ENCODE measurements at places on chromosomes 6 and 20.

DNA sequence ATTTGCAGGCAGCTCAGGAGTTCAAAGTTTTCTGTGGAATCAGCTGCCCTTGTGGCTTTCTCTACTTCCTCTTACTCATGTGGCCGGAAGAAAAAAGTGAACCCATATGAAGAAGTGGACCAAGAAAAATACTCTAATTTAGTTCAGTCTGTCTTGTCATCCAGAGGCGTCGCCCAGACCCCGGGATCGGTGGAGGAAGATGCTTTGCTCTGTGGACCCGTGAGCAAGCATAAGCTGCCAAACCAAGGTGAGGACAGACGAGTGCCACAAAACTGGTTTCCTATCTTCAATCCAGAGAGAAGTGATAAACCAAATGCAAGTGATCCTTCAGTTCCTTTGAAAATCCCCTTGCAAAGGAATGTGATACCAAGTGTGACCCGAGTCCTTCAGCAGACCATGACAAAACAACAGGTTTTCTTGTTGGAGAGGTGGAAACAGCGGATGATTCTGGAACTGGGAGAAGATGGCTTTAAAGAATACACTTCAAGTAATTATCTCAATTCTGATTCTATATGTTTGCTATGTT, 1.1 kb downstream of the MGME1 start:
- no peak for DNase-seq

DNA sequence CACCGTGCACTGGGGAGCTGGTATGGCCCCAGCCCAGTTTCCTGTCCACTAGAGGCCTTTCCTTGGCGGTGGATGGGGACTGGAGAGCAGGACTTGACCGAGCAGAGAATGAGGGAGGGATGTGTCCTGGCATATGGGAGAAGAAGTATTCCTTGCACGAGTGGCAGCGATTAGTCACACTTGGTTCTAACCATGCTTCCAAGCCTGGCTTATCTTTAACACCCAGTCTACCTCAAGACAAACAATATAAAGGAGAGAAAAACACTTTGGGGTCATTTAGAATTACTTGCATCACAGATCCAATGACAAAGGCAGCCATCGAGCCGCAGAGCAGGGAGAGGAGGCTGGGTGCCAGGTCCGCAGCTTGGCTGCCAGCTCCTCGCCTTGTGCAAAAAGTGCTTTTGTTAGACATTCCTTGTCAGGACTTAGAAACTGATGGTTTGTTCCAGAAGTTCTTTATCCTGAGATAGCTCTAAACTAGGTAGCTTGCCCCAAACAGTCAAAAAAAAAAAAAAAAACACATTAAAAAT, 214.9 kb upstream of the GMDS start:
- DNase-seq, result no peak

- no peak for DNase-seq
Measured at GRCh38 chr20:5402903-5403531, 86.3 kb upstream of the PROKR2 start.

DNA sequence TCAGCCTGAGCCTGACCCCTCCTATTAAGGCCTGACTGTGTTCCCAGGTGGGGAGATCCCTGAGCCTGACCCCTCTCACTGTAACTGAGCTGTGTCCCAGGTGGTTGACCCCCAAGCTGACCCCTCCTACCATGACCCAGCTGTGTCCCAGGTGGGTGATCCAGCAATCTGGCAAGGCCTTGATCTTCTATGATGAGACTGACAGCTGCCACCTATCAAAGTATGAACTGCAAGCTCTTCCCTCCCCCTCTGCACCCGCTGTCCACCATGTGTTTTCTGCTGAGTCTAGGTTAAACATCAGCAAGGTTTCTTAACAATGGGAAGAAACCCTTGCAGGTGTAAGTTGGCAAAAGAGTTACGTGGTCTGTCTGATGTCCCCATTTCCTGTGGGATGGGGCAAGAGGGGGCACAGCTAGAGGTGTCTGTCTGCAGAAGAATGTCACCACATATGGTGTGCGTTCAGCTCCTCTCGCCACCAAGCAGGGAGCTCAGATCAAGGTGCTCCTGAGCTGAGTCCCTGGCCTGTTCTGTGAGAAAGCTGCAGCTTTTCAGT, 5.9 kb downstream of the PXDC1 start:
- no peak for DNase-seq

DNA sequence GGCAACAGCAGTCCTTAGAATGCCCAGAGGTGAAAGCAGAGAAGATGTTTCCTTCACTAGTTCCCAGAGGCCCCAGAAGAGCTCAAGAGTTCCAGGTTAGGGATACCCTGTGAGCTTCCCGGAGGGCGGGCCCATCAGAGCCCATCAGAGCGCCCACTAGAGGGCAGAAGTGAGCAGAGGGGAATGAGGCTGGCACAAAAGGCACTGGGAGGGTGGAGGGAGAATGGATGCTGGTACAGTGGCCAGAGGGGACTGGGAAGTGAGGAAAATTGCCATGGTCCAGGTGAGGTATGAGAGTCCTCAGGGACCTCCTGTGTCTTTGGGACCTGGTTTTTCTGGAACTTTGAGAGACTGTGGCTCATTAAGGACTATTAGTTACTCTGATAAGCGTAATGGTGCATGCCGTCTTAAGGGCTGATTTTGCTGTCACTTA, 57.3 kb downstream of the LINC00237 start:
- DNase-seq, result no peak

DNA sequence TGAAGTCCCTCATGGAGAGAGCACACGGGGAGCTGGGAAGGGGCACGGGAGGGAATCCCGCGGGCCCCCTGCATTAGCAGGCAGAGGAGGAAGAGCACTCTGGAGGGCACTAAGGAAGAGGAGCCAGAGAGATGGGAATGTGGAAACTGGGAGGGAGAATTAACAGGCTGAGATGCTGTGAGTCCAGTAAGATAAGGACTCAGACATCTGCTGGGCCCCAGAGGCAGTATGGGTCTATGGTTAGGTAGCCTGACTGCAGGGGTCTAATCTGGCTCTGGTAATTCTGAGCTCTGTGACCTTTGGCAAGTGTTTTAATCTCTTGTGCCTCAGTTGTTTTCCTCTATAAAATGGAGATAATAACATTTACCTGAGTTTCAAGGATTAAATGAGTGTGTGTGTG, 15.7 kb upstream of the SRSF3 start:
- DNase-seq, result no peak

DNA sequence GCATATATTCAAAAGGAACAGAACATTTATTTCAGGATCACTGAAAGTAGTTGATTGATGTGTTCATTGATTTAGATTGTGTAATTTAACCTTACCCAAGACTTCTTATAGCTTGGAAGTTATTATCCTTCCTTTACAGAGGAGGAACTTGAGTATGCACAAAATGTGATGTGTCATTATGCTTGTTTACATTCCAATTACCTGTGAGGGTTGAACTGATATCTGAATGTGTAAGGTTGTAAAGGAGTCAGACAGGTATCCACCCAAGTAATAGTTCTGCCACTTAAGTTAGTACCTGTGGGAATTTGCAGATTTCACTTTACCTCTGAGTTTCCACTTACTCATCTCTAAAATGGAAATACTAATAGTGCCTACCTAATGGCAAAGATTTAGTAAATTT, 668.2 kb downstream of the DOK5 start:
- DNase-seq, result no peak

GRCh38 chr6:15305496-15305895, 59.6 kb downstream of the JARID2 start:
- DNase-seq, result no peak

DNA sequence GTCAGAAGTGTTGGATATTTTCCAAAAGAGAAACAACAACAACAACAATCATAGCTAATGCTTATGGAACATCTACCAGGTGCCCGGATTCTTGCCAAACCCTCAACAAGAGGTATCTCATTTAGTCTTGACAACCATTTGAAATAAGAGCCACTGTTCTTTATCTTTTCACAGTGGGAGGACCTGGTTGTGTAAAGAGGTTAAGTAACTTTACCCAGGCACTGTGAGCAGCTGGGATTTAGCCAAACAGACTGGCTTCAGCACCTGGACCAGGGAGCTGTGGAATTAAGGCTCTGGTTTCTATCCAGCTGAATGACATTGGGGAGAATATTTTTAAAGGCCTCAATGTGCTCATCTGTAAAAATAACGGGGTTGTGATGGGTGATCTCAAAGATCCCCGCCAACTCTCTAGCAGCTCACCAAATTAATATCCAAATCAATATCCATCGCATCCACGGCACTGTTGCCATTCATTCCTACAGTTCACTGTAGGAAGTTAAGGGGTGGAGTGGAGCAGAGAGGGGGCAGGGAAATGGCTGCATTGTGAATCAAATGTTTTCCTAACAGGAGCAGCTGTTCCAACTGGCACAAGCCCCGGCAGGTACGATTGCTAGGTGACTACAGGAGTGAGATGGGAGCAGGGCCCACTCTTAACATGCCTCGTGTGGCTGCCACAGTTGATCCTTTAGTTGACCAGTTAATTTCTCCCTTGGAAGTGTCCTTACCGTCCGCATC, 61.8 kb downstream of the GCNT2 start:
- no peak for DNase-seq

GRCh38 chr6:156943166-156943565, 166.0 kb downstream of the ARID1B start:
- no peak for DNase-seq

DNA sequence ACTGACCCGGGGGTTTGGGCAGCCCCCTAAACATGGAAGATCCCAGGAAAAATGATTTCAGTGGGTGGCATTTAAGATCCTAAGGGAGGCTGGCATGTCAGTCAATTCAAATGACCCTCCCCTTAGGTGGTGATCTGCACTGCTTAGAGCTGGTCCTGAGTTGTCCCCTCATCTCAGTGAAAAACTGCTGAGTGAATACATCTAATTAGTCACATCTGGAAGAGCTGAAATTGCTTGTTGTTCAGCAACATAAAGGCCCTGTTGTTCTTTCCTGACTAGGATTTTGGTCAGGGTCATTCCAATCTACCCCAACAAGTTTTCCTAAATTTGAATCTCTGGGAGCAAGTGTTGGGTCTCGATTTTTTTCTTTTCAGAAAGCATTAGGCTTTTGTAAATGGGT, 126.4 kb downstream of the LCA5 start:
- no peak for DNase-seq

GRCh38 chr20:44038681-44039123, 124.0 kb downstream of the TOX2 start:
- no peak for DNase-seq

- DNase-seq, result no peak
Measured at GRCh38 chr6:36131511-36132245, 1.4 kb downstream of the MAPK13 start.

- DNase-seq, result no peak
Measured at GRCh38 chr6:78578430-78578829, 288.9 kb upstream of the IRAK1BP1 start.

DNA sequence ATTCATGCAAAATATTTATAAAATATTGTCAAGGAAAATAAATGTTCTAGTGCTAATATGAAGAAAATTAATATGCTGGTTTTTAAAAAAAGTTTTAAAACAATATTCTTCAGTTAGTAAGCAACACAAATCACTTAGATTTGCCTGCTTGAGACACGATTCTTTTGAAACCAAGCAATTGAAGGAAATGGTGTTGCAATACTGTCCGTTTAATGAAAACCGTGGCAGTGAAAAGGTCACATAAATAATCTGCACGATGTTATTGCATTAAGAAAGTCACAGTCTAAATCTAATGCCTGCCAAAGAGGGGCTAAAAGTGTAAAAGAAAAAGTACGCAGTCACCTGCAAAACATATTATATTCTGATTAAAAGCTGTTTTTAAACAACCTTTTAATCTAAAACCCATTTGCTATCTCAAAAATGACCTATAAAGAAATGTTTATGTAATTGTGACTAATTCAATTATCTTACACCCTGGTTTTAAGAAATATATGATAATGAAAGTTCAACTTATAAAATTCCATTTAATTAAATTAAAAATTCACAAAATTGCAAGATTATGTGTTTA, 143.0 kb downstream of the GMDS start:
- DNase-seq, result no peak

- DNase-seq, result no peak
Measured at GRCh38 chr20:19528286-19529030, 229.6 kb upstream of the RIN2 start.

DNA sequence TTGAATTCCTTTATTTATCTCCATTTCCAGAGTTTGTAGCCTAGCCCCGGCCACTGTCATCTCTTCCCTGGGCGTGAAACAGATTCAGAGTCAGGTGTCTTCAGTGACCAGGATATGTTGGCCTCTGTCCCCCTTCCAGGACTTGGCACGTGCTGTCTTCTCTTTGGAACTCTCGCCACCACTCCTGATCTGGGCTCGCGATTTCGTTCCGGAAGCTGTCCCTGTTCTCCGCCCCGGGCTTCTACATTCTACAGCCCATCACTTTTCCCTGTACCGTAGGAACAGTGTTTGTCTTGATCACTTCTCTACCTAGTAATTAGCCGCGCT, 739 bp downstream of the GSS start:
- DNase-seq, result no peak

- DNase-seq, result no peak
Measured at GRCh38 chr6:109460161-109460829, 4.7 kb upstream of the MICAL1 start.

DNA sequence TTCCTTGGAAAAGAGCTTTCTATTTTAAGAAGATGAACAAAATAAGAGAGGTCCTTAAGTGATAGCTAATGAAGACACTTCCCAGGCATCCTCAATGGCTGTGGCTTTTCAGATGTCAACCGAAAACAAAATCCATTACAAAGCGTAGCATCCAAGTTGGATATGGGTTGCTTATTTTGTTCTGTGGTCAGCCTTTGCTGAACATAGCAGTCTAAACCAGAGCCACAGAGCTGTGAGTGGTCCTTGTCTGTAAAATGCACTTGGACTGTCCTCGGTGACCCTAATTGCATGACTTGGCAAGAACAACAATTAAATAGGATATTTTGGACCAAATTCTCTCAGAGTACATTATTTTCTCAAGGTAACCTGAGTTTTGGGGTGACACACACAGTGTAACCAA, 10.4 kb upstream of the BFSP1 start:
- no peak for DNase-seq

DNA sequence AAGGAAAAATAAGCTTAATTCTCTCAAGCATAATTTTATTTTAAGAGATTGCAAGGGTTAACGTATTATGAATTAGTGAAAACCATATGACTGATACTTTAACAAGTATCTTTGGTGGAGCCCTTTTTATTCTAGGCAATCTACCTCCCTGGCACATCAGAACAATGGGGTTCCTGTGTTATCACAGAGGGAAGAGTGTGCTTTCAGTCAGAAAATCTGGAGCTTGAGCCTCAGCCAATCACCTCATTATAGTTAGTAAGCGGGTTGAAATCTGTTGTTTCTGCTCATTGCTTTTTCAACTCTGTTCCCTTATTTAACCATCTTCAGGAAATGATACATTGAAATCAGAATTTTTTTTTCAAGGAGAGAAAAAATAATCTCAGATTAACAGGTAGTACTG, 391 bp downstream of the ADGRF1 start:
- no peak for DNase-seq

GRCh38 chr20:37670351-37670791, 23.5 kb upstream of the CTNNBL1 start:
- no peak for DNase-seq

Measured in cortex of kidney (tissue), 1 donor.